ENCODE measurements at places on chromosomes 2 and 18. TPM values are rescaled to one million over a fixed set of nuclear protein-coding genes. Genes with fewer than 3 reads are reported as not detected.
A peak's percentile ranks its signal among the peaks of the same experiment; 100 is the strongest.

The FEV gene
- not detected for total RNA-seq

DNA sequence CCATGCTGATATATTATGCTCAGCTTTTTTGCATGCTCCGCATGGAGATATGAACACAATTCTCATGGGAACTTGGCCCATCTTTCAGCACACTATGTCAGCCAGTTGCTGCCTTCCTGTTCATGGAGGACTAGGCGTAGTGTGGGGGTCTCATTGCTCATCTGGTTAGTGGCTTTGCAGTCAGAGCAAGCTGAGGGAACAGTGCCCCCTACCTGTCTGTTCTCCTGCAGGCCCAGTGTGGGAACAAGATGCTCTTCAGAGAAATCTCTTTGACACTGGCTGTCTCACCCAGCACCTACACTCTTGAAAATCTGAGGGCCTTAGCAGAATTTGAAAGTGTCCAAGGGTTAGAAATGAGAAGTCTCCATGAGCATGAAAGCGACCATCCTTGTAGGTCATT, 47.1 kb downstream of the SPTBN1 start:
- DNase-seq = no peak

- DNase-seq = no peak
Observed at GRCh38 chr2:238714038-238714528, 133.8 kb upstream of the TWIST2 start.

DNA sequence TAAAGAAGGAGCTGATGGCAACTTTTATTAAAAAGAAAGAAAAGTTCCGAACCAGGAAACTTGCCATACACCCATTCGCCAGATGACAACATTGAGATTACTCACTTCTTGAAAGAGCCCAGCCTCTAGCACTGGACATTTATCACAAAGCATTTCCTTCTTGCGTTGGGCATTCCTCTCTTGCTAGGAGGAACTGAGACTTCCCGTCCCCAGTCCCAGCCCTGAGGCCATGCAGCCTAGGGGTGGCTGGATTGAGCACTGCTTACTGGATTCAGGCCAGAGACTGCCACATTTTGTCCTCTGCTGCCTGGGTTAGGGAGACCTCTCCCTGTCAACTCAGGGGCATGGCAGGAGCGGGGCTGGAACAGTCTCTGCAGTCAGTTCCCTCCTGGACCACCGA, 80.1 kb downstream of the SDC1 start:
- DNase-seq = no peak

GRCh38 chr2:218849721-218850120, 9.9 kb upstream of the WNT6 start:
- DNase-seq = no peak

- peak; percentile 31 for DNase-seq
Observed at GRCh38 chr2:201127570-201127969, 11.6 kb downstream of the CFLAR start.

The ST6GAL2 gene
- total RNA-seq = not detected
